ENCODE measurements at places on chromosomes 13 and 19. TPM values are rescaled to one million over a fixed set of nuclear protein-coding genes. Genes with fewer than 3 reads are reported as not detected.

The ZNF333 gene
- 2.1 TPM for polyA plus RNA-seq

DNA sequence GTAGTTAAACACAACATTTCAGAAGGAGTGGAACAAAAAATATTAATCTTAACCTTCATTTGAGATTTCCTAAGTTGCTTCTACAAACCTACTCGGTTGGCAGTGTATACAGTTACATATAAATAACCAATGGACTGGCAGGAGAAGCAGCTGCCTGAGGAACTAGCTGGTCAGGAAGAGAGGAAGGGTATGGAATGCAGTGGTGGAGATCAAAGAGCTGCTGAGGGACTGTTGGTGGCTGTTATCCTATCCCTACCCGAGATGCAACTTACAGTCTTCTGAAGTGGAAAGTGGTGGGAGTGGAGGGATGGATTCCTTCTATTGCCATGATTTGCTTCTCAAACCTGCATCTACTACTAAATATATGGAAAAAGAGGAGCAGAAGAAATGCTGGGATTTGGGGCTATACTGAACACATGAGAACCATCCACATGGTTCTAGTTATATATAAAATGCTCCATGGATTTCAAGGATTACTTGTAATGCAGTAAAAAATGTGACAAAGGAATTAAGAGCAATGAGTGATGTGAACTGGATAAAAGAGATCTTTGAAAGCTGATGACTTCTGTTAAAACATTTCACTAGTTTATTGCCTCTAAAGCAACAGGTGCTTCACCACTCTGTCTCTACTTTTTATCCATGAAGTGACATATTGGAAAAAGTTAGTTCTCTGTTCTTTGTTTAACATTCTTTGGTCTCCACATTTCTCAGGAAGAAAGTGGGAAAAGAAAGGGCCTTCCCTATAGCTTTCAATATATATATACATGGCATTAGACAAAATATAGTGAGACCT is 29.9 kb downstream of the MICU2 start:
- DNase-seq: no peak
- H3K4me3 ChIP-seq: no peak overlapping the region
- H3K27ac ChIP-seq: no peak overlapping the region
- H3K27me3 ChIP-seq: no peaks in the 10 kb centered on the region

The C3 gene
- polyA plus RNA-seq: 14.8 TPM

The ZNF628 gene
- 0.22 TPM for polyA plus RNA-seq

DNA sequence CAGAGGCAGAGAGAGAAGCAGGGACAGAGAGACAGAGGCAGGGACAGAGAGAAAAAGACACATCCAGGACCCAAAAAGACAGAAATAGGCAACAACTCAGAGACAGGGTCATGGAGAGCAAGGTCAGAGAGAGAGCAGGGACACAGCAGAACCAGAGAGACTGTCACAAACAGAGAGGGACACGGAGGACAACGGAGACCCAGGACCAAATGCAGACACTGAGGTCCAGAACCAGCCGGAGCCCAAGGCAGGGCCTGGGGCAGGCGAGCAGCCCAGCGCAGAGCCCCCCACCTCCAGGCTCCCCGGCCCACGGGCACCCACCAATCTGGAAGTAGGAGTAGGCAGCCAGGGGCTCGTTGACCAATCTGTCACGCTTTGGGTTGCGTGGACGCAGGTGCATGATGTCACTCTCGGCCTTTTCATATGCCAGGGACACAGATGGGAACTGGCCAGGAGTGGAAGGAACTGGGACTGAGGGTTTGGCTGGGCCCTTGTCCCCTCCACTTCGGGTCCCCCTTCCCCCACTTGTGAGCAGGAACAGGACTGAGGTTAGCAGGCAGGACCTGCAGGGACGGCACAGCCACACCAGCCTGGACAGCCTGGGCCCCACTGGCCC is 8.1 kb downstream of the TMEM147 start:
- no peak for DNase-seq
- no peaks in the 10 kb centered on the region for H3K4me1 ChIP-seq
- peaks cover 3% of the 10 kb centered on the region for H3K36me3 ChIP-seq
- no peak overlapping the region for H3K4me3 ChIP-seq
- H3K27me3 ChIP-seq: peaks cover 3% of the 10 kb centered on the region
- H3K27ac ChIP-seq: no peak overlapping the region

The ABCC4 gene
- polyA plus RNA-seq: 13.8 TPM

The KCTD4 gene
- polyA plus RNA-seq: 0.28 TPM

The ZC3H13 gene
- 10.6 TPM for polyA plus RNA-seq

The ELANE gene
- polyA plus RNA-seq: not detected

The ATXN8OS gene
- polyA plus RNA-seq: not detected

GRCh38 chr19:10872546-10873107 is 1.3 kb downstream of the CARM1 start:
- peaks cover 12% of the 10 kb centered on the region for H3K4me1 ChIP-seq
- DNase-seq: no peak
- H3K27me3 ChIP-seq: no peaks in the 10 kb centered on the region
- H3K27ac ChIP-seq: peak overlapping the region; percentile 56
- H3K36me3 ChIP-seq: no peaks in the 10 kb centered on the region

The PLPPR2 gene
- polyA plus RNA-seq: 5.7 TPM

The TMEM255B gene
- 7.6 TPM for polyA plus RNA-seq

The C13orf42 gene
- polyA plus RNA-seq: not detected

DNA sequence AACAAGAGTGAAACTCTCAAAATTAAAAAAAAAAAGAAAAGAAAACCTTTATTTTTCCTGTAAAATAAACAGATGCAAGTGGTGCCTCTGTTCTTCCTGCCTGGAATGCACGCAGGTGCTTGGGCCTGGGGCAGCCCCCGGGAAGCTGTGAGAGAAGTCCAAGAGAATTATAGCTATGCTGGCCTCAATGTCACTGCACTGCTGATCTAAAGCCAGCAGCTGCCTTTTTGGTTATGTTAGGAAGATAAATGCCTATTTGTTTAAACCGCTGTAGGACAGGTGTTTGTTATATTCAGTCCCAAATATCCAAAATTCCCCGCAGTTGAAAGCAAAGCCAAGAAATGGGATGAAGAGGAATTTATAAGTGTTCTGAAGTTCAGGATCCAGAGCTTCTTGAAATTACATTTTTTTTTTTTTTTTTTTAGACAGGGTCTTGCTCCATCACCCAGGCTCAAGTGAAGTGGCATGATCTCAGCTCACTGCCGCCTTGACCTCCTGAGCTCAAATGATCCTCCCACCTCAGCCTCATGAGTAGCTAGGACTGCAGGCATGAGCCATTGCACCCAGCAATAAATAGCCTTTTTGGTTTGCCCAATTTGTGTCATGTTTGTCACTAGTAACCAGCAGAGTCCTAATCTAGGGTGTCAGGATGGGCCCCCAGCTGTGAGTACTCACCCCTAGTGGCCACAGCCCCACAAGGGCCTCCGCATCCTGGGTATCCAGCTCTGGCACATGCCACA is 2.2 kb downstream of the RINL start:
- peaks cover 16% of the 10 kb centered on the region for H3K4me1 ChIP-seq
- H3K27ac ChIP-seq: no peak overlapping the region
- no peak for DNase-seq
- peaks cover 4% of the 10 kb centered on the region for H3K36me3 ChIP-seq

The VSTM2B gene
- not detected for polyA plus RNA-seq

DNA sequence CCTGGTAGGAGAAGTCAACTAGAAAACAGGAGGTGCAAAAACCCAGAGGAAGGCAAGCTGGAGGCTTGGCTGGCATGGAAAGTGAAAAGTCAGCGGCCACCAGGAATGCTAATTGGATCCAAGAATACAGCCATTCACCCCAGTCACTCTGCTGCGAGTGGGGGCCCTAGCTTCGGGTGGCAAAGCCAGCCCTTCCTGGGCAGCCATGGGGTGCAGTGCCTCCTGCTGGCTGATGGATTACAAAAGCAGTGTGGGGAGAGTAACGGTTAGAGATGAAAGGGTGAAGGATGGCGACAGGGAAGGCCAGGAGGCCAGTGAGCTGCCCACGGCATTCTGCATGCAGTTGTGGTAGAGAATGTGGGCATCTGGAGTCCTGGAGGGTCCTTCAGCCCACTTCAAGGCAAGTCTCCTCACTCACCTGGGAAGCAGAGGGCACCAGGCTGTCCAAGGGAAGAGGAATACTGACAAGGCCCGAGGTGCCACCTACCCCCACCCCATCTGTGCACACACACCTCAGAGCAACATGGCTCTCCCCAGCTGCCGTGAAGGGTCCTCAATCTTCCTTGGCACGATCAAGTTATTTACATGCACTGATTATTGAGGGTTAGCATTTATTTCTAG is 20.3 kb upstream of the EPHX3 start:
- no peak overlapping the region for H3K4me3 ChIP-seq
- no peak for DNase-seq
- H3K36me3 ChIP-seq: peaks cover 70% of the 10 kb centered on the region
- H3K27me3 ChIP-seq: no peaks in the 10 kb centered on the region
- peaks cover 24% of the 10 kb centered on the region for H3K4me1 ChIP-seq

DNA sequence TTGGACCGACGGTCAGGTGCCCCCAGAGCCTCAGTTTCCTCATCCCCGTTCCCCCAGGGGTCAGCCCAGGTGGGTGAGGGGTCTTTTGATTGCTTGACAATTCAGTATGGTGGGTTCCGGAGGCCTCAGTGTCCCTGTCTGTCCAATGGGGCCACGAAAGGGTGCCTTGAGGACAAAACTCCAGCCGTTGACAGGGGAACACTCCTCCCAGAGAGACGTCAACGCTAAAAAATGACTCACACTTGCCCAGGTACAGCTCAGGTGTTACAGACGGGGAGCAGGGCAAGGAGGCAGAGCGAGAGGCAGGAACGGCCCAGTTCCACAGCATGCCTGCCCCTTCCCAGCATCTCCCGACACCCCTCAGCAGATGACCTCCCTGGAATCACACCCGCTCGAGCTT is 1.8 kb downstream of the TNFAIP8L1 start:
- peak overlapping the region; percentile 64 for H3K27ac ChIP-seq
- H3K36me3 ChIP-seq: no peaks in the 10 kb centered on the region
- peaks cover 26% of the 10 kb centered on the region for H3K4me1 ChIP-seq
- no peak for DNase-seq
- H3K27me3 ChIP-seq: no peaks in the 10 kb centered on the region
- H3K4me3 ChIP-seq: peak overlapping the region; percentile 98

DNA sequence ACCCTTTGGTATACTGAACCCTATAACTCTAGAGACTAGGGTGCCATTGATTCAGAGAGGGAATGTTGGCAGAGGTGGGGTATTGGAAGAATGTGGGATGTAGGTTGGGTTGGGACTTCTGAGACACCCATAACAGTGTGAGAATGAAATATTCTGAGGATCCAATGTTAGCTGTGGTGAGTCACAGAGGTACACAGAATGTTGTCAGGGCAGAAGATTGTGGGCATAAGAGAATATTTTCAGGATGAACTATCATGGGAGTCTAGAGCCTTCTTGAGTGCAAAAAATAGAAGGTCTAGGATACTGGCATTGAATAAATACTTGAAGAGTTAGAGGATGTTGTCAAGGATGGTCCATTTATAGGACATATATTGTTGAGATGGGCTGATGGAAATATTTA is 9.0 kb downstream of the KLK13 start:
- H3K27ac ChIP-seq: no peak overlapping the region
- peaks cover 7% of the 10 kb centered on the region for H3K27me3 ChIP-seq
- no peak overlapping the region for H3K4me3 ChIP-seq
- no peaks in the 10 kb centered on the region for H3K36me3 ChIP-seq
- H3K4me1 ChIP-seq: no peaks in the 10 kb centered on the region

The IRGC gene
- polyA plus RNA-seq: not detected

DNA sequence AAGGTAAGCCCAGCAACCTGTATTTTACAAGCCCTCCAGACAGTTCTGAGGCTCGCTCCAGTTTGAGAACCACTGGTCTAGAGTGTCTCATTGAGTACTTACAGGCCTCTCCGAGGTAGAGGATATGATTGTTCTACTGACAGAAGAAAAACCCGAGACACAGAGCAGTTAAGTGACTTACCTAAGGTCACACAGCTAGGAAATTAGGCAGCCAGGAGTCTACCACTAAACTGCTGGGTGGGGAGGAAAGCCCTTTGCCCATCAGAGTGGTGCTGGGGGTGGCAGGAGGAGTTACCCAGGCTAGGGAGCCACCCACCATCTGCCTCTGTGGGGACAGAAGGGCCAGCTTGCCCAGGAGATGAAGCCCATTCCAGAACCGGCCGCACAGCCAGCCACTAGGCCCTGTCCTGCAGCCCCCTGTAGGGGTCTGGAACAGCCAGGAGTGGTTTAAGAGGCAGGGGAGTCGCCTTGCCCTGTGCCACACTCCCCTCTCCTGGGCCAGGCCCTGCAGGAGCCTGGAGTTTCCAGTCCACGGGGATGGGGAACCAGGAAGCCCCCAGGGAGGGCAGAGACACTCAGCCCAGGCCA is 703 bp downstream of the RASGRP4 start:
- H3K36me3 ChIP-seq: no peaks in the 10 kb centered on the region
- H3K4me1 ChIP-seq: no peaks in the 10 kb centered on the region
- H3K27me3 ChIP-seq: peaks cover 5% of the 10 kb centered on the region
- H3K27ac ChIP-seq: no peak overlapping the region
- no peak overlapping the region for H3K4me3 ChIP-seq

DNA sequence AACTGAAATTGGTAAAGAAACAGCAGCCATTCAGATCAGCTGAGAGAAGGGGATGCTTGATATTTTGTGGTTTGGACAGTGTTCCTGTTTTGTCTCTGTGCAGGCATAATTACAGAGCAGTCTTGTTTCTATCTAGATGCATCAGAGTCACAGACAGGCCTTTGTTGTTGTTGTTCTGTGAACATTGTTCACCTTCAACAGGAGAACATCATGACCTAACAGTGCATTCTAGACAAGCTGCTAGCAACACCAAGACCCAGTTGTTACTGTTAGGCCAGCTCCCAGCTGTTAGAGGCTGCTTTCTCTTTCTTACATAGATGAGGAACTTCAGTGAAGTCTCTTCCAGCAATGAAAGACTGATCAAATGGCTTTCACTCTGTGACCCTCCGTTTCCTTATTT is 8.5 kb upstream of the LSR start:
- no peak overlapping the region for H3K4me3 ChIP-seq
- H3K27me3 ChIP-seq: no peaks in the 10 kb centered on the region
- no peaks in the 10 kb centered on the region for H3K4me1 ChIP-seq

GRCh38 chr19:3857449-3858003 is 11.3 kb downstream of the ZFR2 start:
- no peaks in the 10 kb centered on the region for H3K4me1 ChIP-seq
- no peak overlapping the region for H3K27ac ChIP-seq
- H3K4me3 ChIP-seq: no peak overlapping the region
- H3K27me3 ChIP-seq: peaks cover 67% of the 10 kb centered on the region
- DNase-seq: no peak

GRCh38 chr13:22108283-22108942 is 437.5 kb downstream of the FGF9 start:
- no peak for DNase-seq
- H3K4me1 ChIP-seq: no peaks in the 10 kb centered on the region
- no peak overlapping the region for H3K27ac ChIP-seq
- H3K36me3 ChIP-seq: no peaks in the 10 kb centered on the region
- no peaks in the 10 kb centered on the region for H3K27me3 ChIP-seq

GRCh38 chr13:27644302-27644701 is 22.6 kb downstream of the POLR1D start:
- H3K36me3 ChIP-seq: peaks cover 2% of the 10 kb centered on the region
- H3K4me3 ChIP-seq: peak overlapping the region; percentile 53
- no peak for DNase-seq
- peak overlapping the region; percentile 66 for H3K27ac ChIP-seq

DNA sequence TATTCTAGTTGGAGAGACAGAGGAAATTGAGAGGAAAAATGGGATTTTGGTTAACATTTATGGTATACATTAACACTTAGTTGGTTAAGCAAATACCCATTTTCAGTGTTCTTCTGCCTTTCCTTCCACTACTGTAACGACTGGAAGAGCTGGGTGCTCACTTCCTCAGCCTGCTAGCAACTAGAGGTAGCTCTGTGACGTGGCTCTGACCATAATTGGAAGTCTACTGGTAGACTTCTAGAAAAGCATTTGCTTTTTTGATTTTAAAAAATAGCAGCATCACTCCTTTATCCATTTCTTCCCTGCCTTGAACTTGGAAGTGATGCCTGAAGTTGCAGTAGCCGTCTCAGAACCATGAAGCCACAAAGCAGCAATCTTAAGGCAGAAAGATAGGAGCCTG is 15.9 kb downstream of the NHLRC3 start:
- no peak overlapping the region for H3K4me3 ChIP-seq
- no peak overlapping the region for H3K27ac ChIP-seq
- no peaks in the 10 kb centered on the region for H3K27me3 ChIP-seq
- H3K36me3 ChIP-seq: no peaks in the 10 kb centered on the region

Measured in keratinocyte (primary cell).